ENCODE measurements at places on chromosomes 6 and 20. TPM values are rescaled to one million over a fixed set of nuclear protein-coding genes. Genes with fewer than 3 reads are reported as not detected.
A peak's percentile ranks its signal among the peaks of the same experiment; 100 is the strongest.

Gene NMBR
- not detected for total RNA-seq

Gene RAB44
- 0.95 TPM for total RNA-seq

Gene SLC26A8
- total RNA-seq, result 1.2 TPM

Gene CTAGE9
- not detected for total RNA-seq

Gene TREML2
- total RNA-seq, result 1.4 TPM

Gene NHSL1
- total RNA-seq, result 63.7 TPM

Gene BFSP1
- 2.4 TPM for total RNA-seq

- peak; percentile 86 for DNase-seq
Measured at GRCh38 chr6:30722280-30723112, 2.3 kb downstream of the TUBB start.

DNA sequence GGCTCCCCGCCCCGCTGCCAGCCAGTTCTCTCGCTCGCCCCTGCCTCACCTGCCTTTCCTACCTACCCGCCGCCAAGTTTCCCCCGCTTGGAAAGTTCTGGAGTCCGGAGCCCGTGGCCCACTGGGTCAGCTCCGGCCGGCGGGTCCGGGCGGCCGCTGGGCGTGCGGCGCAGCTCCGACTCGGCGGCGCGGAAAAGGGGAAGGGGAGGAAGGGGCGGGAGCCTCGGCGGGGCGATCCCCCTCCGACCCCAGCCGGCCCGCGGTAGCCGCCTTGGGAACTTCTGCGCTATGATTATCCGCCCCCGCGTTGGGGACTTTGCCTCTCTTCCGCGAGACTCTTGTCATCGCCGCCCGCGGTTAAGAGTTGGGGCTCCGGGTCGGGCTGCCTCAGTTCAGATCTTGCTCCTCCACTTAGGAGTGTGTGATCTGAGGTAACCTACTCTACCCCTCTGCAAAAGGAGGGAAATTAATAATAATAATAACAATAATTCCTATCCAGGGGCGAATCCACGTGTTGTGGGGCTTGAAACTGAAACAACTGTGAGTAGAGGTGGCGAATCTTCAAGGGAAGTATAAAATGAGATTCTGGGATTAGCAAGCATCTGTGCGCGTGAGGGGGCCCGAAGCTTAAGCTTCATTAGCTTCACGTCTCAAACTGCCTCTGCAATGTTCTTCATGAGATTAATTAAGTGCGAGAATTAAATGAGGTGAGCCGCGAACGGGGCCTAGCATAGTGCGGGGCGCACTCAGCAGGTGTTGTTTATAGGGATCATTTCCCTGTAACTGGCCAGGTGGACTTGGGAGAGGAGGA, 30.8 kb downstream of the SF3B5 start:
- peak; percentile 76 for DNase-seq

GRCh38 chr6:24910961-24911725, 24.6 kb downstream of the RIPOR2 start:
- peak; percentile 78 for DNase-seq

DNA sequence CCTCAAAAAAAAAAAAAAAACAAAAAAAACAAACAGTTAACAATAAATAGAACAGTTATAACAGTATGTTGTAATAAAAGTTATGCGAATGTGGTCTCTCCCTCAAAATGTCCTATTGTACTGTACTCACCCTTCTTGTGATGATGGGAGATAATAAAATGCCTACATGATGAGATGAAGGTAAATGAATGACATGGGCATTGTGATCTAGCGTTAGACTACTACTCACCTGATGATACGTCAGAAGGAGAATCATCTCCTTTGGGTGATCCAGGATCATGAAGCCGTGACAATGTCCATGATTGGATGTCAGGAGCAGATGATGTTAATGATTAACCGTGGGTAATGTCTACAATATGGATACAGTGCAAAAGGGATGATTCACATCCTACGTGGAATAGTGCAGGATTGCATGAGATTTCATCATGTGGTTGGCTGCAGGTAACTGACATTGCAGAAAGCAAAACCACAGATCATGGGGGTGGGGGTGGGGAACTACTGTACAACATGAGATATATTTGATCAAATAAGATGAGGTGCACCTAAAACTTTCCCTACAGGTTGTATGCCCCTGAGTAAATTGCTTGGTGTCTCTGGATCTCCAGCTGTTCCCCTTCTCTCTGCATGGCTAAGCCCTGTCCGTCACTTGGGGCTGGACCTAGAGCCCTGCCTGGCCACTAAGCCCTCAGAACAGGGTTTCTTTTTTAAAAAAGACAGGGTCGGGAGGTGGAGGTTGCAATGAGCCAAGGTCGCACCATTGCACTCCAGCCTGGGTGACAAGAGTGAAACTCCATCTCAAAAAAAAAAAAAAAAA, 6.2 kb upstream of the RBCK1 start:
- DNase-seq, result no peak

DNA sequence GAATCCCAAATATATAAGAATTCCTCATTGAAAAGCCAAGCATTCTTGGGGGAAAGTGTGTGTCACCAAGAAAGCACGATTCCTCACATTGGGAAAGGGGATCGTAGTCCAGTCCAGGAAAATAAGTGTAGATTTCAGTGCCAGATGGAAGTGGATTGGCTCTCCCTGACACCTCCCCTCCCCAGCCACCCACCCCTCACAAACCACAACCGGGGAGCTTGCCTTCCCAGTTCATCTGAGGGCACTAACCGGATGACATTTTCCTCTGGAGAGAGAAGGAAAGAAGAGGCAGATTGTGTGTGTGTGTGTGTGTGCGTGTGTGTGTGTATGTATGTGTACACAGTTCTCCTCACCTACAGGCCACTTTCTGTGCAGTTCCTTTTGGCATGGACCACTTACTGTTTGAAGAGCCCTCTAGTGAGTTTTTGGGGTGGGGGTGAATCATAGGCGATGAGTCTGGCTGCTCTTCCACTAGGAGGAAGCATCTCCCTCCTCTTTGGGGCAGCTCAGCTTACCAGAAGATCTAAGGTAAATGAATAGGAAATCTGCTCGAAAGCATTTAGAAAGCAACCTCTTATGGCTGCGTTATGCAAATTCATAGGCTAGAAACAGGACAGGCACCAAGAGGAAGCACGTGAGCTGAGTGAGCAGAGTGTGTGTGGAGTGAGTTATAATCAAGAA, 20.8 kb downstream of the DAAM2 start:
- no peak for DNase-seq

DNA sequence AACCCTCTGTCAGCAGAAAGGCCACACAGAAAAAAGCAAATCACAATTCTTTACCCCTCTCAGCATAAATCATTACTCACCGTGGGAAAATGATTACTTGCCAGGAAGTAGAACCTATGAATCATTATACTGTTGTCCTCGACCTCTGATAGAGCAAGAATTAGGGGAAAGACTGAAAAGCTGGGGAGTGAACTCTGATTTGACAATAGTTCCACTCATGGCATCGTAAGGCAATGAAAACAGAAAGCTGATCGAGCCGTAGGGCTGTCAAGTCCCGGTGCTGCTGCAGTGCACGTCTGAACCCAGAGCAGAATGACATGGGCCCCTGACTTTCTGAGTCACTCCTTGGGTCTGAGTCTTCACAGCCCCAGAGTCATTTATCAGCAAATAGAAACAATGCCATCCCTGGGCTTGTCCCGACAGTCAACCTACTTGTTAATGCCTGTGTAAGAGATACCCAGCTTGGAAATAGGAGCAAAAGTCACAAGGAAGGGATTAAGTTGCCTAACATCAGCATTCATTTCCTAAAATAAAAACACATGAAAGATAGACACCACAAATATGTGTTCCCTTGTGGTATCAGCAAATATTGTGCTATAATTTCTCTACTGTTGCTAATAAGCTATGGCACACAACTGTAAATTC, 224.8 kb upstream of the MARCKS start:
- no peak for DNase-seq

DNA sequence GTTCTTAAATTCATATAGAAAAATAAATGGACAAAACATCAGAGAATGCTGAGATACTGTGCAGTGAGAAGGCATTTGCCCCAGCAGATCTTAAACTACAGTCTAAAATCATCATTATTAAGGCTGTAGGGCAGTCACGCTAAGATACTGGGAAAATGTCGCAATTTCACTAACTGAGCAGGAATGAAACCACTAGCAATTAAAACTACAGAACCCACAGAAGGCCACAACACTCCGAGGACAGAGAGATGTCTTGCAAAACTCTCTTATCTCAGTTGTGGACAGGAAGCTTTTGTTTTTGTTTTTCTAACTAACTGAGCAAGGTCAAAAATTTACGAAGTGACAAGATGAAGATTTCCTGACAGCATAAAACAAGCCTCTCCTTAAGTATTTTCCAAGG, 18.2 kb downstream of the GNAS-AS1 start:
- no peak for DNase-seq

DNA sequence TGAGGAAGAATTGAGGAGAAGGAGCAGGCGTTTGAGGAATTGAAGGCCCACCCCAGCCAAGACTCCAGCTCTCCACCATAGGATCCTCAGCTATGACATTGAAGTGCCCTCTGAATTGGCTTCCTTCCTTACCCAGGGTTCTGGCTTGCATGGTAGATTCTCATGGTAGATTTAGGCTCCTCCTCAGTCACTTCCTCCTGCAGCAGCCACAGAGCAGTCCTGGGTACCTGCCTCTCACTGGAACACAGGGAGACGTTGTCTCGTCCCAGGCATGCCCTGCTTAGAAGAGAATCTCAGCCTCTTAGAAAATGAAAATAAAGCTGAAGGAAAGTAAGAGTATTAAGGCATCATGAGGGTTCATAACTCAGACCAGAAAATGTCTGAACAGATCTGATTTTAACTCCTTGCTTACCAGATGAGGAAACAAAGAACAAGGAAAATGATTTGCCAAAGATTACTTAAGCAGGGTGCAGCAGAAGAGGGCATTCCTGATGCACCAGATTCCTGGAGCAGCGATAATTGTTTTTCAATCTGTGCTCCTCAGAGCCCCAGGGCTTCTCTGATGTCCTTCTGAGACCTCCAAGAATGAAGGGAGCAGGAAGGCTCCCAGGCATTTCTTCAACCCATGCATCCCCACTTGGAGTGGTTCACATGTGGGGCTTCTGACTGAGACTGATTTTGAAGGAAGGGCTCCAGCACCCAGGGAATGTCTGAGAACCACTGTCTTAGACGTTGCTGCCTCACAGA, 219.8 kb downstream of the HIVEP2 start:
- no peak for DNase-seq

DNA sequence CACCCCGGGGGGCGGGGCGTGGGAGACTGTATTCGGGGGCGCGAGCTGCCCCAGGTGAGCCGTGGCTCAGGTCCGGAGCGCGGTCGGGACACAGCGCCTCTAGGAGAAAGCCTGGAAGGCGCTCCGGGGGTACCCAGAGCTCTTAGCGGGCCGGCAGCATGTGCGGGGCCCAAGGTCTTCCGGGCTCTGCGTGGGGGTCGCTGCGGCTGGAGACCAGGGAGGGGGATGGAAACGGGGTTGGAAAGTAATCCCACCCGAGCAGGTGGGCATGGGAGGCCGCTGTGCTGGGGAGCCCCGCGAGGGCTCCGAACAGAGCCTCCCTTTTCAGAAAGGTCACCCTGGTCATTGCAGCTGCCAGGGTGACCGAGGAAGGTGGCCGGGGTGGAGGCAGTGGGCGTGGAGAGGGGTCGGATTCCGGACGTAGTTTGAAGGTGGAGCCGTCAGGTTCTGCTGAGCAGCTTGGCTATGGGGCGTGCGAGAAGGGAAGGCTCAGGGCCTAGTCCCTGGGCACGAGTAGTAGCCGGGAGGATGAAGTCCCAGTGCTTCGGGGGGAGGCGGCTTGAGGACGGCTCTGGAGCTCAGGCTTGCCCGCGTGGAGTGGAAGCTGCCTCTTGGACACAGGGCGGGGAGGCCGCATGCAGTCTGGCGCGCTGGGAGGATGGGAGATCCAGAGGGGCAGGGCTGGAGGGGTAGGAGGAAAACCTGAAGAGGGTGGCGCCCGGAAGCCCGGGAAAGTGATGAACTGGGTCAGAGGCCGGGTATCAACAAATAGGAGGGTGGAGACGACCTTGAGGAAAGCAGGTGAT, at the start of gene SIRT5:
TSS of gene SIRT5 (plus strand) at position 31 of the 806 bp plus-strand sequence. CDS start 9,510 bp downstream, outside the sequence.
- peak; percentile 87 for DNase-seq

DNA sequence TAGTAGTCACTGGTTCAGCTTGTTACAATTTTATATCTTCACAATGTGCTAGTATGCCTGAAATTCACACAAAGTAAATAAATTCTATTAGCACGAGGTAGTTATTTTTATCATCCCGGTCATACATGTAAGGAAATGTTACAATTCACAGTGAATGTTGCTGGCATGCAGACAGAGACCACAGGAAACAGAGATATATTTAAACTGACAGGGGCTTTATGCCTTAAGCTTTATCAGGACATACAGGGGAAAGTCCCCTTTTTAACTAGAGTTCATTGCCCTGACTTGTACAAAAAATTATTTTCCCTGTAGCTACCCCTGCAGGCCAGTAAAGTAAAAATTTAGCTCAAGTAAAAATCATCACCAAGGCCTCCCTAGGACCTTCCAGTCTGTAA, 712.0 kb upstream of the NRSN1 start:
- DNase-seq, result no peak

GRCh38 chr6:40584741-40585140, 2.4 kb downstream of the LRFN2 start:
- DNase-seq, result no peak

DNA sequence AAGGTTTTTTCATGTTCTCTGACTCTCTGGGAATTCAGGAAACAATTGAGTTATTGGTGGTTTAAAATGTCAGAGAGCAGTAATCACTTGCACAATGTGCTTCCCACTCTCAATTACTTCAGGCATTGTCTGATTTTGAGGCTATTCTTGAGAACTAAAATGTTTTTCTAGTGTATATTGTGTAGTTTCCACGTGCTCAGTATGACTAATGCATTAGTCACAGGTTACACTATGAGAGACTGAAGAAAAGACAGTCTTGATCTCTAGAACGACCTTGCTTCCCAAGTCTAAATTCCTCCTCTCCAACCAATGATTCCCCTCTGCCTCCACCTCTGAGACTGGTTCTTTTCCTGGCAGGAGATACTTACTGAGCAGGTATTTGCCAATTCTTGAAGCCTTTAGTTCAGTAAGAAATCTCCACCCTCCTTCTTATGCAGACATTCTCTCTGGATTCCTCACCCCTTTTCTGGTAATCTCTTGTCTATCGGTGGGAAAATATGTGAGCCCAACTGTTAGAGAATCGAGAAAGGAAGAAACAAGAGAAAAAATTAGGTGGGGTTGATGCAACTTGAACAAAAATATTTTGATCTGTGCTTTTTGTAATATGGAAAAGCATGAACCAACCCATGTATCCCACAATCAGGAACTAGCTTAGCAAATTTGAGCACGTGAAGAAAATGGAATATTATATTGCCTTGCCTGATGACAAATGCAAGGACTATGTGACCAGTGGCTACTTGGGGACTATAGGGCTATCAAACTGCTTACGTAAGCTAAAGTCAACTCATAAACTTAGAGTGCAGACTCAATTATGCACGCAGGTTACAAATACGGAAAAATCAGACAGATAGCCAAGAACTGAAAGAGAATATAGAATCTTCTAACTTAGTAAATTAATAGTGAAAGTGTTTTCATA, 61.1 kb upstream of the SLC22A16 start:
- DNase-seq, result no peak

GRCh38 chr6:112956696-112957535, 609.8 kb downstream of the RFPL4B start:
- DNase-seq, result no peak

DNA sequence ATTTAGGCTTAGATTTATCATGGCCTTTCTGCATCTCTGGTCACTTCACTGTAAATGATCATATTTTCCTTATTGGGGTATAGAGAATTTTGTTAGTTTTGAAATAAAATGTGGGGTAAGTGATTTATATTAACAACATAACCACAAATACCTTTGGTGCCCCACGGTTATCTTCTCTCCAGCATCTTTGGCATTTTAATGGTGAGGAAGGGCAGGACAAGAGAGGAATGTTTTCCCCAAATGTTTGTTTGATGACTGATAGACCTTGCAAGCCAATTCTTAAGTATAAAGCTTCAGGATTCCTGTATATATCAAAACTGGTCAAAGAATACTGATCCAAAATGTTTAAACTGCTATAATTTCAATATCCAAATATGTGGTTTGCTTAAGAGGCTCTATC, 171.6 kb upstream of the SMLR1 start:
- DNase-seq, result no peak

Data from lower lobe of right lung (tissue), 2 donors.